ENCODE measurements at places on chromosomes 16 and 17. TPM values are rescaled to one million over a fixed set of nuclear protein-coding genes. Genes with fewer than 3 reads are reported as not detected.

The KRT9 gene
- not detected for total RNA-seq

The TCF25 gene
- total RNA-seq: 237 TPM

The FAM117A gene
- 25.4 TPM for total RNA-seq

The KLHL10 gene
- not detected for total RNA-seq

The SAT2 gene
- total RNA-seq: 22.6 TPM

The LITAF gene
- 40.7 TPM for total RNA-seq

The MT1G gene
- 36.6 TPM for total RNA-seq

The KCNG4 gene
- not detected for total RNA-seq

The NEUROD2 gene
- total RNA-seq: not detected

The PSMC3IP gene
- 2.9 TPM for total RNA-seq

The CBLN1 gene
- total RNA-seq: not detected

The SPN gene
- 10.3 TPM for total RNA-seq

The KRT39 gene
- total RNA-seq: not detected

The CACNG3 gene
- not detected for total RNA-seq

The OR1A1 gene
- total RNA-seq: not detected

The KIF18B gene
- not detected for total RNA-seq

The CCL17 gene
- not detected for total RNA-seq

The AGRP gene
- total RNA-seq: not detected

The ELMO3 gene
- not detected for total RNA-seq
